ENCODE measurements at places on chromosomes 2 and 18.

- no peak for DNase-seq
Measured at GRCh38 chr2:131419441-131419840, 55.5 kb upstream of the RAB6D start.

DNA sequence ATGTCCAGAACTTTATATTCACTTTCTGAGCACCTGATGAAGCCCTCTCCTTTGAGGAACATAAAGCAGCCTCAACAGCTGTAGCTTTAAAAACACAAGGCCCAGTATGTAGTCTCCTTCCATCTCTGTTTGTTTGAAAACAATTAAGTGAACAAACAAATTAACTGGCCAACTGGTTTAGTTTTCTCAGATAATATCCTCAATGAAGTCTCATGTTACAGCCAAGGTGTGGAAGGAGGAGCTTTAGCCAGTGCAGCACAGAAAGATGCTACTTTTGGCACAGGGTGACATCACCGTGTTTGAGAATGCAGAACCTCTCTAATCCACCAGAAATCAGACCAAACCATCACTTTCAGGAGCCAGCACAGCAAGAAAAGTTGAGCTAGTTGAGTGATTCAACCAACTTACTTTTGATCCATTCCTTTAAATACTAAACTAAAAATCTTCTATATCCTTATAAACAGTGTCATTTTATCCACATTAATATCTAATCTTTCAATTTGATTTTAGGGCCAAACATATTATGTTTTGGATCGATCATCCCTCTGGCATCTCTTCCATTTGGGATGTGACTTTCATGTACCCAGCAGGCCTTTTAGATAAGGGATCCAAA, 488.7 kb downstream of the ARHGAP15 start:
- no peak for DNase-seq

DNA sequence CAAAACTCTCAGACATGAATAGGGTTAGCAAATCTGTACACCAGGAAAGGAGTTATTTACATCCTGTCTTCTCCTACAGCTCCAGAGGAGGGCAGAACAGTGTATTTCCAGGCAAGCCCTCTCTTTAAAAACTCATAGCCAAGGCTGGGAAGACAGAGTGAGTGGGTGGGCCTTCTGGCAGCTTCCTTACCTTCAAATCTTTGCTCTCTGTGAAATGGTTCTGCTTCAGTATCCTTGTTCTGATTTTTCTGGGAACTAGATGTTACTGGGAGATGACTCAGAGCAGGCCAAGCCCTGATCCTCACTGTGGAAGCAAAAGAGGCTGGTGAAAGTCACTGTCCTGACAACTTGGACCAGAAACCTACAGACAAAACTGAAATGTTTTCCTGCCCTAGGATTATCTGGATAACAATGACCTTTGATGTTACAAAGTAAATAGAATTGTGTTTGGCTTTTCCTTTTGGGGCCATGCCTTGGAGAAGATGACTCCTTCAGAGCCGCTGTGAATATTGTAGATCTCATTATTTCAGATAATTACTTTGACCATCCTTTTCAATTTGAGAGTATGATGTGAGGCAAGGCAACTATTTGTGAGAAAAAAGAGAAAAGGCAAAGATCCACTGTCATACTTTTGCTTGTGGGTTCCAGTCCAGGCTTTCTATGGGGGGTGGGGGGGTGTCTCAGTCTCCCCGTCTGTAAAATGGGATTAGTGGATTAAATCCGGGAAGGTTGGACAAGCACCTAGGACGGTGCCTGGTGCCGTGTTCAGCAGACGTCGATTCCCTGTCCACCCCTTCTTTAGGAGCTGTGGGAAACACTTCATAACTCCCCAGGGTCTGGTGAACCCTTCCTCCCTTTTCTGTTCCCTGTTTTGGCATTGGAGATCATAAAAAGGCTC, 644 bp upstream of the QPCT start:
- no peak for DNase-seq

- no peak for DNase-seq
Measured at GRCh38 chr2:1654696-1655374, 89.5 kb downstream of the PXDN start.

DNA sequence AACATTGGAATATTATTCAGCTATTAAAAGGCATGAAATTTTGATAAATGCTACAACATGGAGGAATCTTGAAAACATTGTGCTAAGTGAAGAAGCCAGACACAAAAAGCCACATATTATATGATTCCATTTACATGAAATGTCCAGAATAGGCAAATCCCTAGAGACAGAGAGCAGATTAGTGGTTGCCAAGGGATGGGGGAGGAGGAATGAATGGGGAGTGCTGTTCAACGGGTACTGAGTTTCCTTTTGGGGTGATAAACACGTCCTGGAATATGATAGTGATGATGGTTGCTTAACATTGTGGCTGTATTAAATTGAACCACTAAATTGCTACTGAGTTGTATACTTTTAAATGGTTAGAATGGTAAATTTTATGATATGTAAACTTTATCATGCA, 8.9 kb upstream of the TWSG1 start:
- no peak for DNase-seq

DNA sequence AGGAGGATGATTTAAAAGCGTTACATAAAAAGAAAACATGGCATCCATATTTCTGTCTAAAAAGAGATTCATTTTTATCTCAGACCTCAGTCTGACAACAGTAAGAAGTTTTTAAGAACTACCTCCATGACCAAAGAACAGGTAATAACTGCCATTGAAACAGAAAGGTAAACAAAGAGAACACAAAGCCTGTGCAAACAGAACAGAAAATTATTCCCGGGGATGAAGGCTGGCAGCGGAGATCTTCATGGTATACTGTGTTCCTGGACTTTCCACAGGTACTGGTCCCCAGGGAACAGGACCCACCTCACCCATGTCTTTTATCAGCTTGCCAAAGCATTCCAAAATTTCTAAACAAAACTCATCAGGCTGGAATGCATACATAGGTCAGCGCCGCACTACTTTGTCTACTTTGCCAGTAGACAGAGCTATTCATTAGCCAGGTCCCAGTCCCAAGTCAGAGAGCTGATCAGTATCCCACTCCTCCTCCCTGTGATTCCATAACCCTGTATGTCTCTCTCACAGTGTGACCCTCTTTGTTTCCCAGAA, 277.3 kb downstream of the MBD2 start:
- peak; percentile 33 for DNase-seq

GRCh38 chr18:2547477-2548087, 23.7 kb downstream of the METTL4 start:
- DNase-seq: no peak

DNA sequence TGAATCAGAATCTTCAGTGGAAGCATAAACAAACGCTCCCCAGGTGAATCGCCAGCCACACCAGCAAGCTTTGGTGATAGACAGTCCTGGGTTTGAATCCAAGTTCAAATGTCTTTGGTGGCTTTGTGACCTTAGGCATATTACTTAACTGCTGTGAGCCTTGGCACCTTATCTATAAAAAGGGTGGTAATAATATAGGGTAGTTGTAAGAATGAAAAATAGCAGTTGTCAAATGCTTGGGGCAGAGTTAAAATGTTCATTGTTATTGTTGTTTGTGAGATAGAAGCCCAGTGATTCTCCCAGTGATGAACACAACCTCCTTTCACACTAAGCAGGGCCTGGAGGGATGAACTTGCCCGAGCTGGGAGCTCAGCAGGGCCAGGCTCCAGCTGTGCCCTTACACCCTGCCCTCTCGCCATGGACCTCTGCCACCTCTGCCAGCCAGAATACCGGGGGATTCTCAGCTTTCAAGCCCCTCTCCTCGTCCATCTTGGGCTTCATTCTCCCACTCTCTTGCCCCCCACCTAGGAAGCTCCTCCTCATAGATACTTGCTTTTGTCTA, 6.1 kb upstream of the TMBIM1 start:
- DNase-seq: no peak

- DNase-seq: no peak
Measured at GRCh38 chr2:69997015-69997830, 35.8 kb upstream of the ASPRV1 start.

DNA sequence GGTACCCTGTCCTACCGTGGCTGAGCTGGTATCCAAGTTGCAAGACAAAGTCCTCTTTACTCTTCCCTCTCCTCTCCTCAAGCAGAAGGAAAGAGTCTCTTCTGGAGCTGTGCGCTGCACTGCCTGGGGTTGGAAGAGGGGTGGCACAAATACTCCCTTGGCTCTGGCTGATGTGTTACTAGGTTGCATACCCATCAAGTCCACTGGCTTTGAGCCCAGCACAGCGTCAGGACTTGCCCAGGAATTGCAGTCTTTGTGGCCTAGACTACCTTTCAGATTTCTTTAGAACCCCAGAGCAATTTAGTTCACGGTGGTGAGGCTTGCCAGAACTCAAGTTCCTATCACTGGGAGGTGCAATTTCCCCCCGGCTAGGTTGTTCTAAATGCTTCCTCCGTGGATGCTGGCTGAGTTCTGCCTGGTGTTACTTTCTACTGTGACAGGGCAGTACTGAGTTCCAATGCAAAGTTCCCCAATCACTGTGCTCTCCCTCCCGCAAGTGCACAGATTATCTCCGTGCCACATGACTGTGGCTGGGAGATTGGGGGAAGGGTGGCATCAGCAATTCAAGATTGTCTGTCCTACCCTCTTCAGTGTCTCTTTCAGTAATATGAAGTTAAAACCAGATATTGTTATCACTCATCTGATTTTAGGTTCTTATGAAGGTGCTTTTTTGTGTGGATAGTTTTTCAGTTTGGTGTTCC, 13.4 kb downstream of the MYO3B start:
- DNase-seq: no peak

GRCh38 chr2:210899131-210899530, 342.7 kb downstream of the CPS1 start:
- DNase-seq: no peak

DNA sequence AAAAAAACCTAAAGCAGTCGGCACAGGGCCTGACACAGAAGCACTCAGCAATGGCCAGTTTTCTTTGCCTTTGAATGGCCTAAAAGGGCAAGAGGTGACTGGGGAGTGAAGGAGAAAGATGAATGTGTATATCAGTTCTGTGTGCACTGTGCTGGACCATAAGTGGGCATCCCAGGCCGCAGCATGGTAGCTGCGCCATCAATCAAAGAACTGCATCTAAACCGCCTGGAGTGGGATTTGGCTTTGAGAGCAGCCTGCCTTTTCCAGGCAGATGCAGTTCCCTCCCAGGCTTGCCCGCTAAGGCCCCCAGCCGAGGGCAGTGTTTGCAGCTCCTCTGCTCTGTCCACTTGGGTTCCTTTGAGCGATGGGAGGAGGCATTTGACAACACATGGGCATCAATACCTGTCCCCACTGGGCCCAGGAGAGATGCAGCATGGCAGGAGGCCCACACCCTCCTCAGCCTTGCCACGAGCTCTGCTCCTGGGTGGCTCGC, 144.1 kb downstream of the FAM210A start:
- DNase-seq: no peak
